ENCODE measurements at places on chromosomes 6 and 20.
A peak's percentile ranks its signal among the peaks of the same experiment; 100 is the strongest.

DNA sequence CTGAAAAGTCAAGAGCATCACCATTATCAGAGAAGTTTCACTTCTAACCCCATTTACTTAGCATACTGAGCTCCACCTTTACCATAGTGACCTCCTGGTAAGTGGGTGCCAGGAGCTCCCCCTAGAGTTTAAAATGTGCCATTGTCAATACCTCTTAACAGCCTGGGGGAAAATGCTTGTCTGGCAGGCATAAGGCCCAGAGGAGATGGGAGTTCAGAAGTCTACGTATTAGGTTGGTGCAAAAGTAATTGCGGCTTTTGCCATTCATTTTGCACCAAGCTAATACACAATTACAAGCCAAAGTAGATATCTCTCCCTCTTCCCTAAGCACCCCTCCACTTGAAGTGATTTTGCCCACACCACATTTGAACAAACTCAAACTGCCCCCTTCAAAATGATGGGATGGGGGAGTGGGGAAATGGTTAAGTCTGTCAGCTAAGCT is 919.0 kb downstream of the KIF16B start:
- peak; percentile 2 for DNase-seq

GRCh38 chr6:116444092-116444491 is 17.1 kb upstream of the CALHM6 start:
- peak; percentile 59 for DNase-seq

GRCh38 chr6:138517635-138518034 is 18.3 kb upstream of the NHSL1 start:
- peak; percentile 59 for DNase-seq

DNA sequence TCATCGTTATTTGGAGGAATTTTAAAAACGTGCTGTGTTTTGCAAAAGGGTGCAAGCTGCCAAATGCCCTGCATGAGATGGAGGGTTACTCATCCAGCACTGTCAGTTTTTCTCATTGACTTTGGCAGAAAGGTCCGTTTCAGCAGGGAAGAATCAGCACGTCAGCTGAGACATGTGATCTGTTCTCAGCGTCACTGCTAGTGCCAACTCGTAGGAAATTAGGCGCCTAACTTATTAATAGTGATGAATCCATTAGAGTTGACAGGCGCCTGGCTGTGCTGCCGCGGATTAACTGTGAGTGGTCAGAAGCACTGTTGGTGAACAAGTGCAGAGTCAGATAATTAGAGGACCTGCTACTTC is 175.5 kb upstream of the FOXQ1 start:
- no peak for DNase-seq

DNA sequence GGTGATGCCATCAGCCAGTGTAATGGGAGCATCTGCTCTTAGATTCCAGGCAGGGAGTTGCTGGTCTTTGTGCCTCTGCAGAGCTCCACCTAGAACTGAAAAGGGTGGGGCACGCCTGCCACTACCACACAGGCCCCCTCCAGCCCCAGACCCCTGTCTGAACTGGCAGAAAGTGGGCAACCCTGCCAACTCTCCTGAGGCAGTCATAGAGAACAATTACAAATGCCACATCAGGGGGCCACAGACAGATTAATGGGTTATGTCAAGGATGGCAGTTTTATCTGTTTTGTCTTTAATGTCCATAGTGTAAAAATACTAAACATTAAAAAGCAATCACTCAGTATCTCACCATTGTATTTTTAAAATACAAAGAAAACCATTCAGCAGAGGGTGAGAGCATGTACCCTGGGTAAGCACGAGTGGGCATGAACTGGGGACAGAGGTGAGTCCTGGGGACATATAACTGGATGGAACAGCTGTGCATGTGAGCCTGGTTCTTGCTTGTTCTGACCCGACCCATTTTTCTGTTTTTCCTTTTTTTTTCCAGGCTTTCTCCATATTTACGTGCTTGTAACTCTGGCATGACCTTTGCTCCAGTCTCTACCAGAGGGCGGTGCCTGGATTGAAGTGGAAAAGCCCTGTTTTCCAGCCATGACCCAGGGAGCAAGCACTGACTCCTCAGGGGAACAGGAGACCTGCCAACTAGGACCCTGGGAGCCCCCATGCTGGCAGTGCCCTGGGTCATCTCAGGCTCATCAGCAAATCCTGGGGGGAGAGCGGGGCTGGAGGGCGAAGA is 8.2 kb downstream of the TRAF3IP2 start:
- DNase-seq, result no peak

DNA sequence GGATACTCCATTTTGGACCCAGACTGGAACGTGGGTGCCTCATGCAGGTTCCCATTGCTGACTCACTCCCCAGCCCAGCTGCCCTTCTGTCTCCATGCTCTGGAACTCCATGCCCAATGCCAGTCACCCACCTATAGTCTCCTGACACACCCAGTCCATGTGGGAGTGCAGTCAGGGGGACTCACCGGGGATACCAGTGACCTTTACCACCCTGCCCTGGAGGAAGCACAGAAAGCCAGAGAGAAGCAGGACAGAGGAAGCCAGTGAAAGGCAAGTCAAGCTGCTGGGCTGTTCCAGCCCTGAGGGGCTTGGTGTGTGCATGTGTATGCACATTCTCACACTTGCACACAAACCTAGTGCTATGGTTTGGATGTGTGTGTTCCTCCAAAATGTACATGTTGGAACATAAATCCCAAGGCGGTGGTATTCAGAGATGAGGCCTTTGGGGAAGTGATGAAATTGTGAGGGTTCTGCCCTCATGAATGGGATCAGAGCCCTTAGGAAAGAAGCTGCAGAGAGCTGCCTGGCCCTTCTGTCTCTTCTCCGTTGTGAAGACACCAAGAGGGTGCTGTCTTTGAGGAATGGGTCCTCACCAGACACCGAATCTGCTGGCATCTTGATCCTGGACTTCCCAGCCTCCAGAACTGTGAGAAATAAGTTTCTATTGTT is 121.4 kb upstream of the MAFB start:
- DNase-seq, result no peak

DNA sequence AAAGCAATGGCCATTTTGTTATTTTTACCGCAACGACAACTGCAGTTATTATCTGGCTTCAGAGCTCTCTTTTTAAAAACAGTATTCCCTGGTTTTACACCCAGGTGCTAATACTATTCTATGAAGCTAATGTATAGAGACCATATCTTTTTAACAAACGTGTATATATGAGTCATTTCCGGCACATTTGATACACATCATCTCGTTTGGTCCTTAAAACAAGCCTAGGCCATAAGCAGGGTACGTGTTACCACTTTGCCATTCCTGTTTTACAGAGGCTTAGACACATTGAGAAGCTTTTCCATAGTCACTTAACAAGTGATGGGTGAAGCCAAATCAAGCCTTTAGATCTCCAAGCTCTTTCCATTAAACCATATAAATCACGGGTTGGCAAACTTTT is 5.5 kb downstream of the TRAF3IP2 start:
- DNase-seq, result no peak

GRCh38 chr6:147930745-147931144 is 411.9 kb upstream of the SASH1 start:
- DNase-seq, result peak; percentile 4

- no peak for DNase-seq
These were observed 65.1 kb downstream of the HIVEP1 start for GRCh38 chr6:12077021-12077710.

DNA sequence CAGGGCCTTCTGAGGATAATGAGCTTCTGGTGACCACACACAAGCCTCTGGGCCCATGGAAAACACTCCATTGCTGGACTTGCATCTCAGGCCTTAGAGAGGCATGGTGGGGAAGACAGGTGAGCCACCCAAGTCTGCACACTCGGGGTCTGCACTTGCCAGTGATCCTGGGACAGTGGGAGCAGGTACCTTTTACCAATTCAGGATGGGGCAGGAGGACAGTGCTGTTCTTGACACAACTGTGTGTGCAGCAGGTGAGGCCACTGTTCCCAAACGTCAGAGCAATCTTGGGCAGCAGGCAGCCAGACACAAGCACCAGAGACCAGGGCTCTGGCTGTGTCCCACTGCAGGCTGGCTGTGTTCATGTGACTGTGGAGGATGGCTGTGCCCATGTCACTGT is 221.3 kb downstream of the ERMARD start:
- no peak for DNase-seq

- no peak for DNase-seq
These were observed 334.3 kb downstream of the ZFAND3 start for GRCh38 chr6:38153798-38154345.

DNA sequence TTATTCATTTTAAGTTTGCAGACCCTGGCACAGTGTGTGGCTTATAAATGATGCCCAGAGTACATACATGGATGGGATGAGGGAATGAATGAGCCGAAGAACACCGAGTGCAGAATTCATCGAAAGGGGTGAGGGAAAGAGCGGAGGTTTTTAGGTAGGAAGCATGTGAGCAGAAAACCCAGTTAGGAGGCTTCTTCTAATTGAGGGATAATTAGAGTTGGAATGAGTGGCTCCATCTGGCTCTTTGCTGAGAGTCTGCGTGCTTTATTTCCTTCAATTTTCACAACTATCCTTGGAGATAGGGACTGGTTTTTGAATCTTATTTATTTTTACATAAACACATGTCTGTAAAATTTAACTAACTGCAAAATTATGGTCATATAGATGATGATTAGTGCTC is 150.7 kb downstream of the DOK5 start:
- no peak for DNase-seq

- no peak for DNase-seq
These were observed 226.5 kb upstream of the CITED2 start for GRCh38 chr6:139600919-139601475.

Data from lung microvascular endothelial cell (primary cell).